Cortex of kidney (tissue), 1 donor: ENCODE measurements at places on chromosomes 11 and 22.

- DNase-seq, result no peak
Measured at GRCh38 chr11:11028017-11028692, 170.3 kb upstream of the ZBED5 start.

- no peak for DNase-seq
Measured at GRCh38 chr11:44785856-44786607, 59.3 kb downstream of the TSPAN18 start.

DNA sequence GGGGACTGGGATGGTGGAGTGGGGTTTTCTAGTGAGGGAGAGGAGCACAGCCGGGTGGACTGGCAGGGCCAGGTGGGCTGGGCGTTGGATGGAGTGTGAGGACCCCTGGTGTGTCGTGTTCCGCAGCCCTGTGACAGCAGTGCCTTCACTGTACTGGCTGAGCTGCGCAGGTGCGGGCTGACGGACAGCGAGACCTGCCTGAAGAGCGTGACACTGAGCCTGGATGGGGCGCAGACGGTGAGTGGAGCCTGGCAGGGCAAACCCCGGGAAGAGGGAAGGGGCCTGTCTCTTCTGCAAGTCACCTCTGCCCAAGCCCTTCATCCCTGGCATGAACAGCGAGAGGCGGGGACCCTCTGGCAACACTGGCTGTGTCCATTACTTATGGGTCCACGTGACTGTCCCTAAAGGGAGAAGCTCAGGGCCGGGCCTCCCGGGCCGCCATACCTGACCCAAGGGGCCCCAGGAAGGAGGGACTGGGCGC, 10.0 kb downstream of the MUC5AC start:
- DNase-seq, result no peak

DNA sequence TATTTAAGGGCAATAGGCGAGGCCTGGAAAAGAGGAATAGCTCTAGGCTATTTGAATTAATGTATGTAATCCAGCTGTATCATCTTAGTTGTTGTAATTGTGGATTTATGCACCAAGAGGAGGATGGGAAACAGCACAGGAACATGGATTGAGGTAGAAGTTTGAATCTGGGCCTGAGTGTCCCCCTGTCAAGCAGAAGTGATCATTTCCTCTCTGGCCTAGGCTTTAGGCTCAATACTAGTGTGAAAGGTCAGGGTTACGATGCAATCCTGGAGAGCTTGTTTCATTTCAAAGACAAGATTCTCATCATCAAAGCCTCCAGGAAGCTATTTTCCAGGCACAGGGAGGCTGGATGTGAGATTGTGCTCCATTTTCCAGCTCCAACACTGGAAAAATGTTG, 77.9 kb upstream of the HSD17B12 start:
- DNase-seq, result no peak

GRCh38 chr11:2178906-2179494, 7.4 kb upstream of the TH start:
- DNase-seq, result no peak

- no peak for DNase-seq
Measured at GRCh38 chr22:23168391-23169042, 11.8 kb upstream of the BCR start.

GRCh38 chr22:50361688-50362087, 18.6 kb downstream of the PPP6R2 start:
- no peak for DNase-seq

GRCh38 chr22:30872285-30873041, 96.1 kb downstream of the MORC2 start:
- DNase-seq, result no peak

GRCh38 chr11:854601-855329, 12.1 kb downstream of the TSPAN4 start:
- DNase-seq, result no peak

GRCh38 chr22:50525858-50526107, 385 bp upstream of the SCO2 start:
- DNase-seq, result no peak

DNA sequence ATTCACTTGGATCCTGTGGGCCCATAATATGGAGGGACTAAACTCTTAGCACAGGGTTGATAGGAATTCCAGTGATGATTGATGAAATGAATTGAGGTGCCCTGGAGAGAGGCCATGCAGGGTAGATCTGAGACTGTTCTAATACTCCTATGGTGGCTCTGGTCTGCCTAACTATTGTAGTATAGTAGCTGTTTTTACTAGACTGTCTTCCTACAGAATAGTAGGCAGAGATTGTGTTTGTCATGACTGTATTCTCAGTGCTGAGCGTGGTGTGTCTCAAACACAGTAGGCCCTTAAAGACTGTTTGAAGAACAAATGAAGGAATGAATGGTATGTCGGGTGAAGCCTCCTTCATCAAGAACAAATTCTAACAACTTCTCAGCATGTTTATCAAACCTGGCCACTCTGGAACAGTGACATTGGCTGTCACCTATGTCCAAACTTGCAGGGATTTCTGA, 107.0 kb upstream of the SESN3 start:
- DNase-seq, result no peak

DNA sequence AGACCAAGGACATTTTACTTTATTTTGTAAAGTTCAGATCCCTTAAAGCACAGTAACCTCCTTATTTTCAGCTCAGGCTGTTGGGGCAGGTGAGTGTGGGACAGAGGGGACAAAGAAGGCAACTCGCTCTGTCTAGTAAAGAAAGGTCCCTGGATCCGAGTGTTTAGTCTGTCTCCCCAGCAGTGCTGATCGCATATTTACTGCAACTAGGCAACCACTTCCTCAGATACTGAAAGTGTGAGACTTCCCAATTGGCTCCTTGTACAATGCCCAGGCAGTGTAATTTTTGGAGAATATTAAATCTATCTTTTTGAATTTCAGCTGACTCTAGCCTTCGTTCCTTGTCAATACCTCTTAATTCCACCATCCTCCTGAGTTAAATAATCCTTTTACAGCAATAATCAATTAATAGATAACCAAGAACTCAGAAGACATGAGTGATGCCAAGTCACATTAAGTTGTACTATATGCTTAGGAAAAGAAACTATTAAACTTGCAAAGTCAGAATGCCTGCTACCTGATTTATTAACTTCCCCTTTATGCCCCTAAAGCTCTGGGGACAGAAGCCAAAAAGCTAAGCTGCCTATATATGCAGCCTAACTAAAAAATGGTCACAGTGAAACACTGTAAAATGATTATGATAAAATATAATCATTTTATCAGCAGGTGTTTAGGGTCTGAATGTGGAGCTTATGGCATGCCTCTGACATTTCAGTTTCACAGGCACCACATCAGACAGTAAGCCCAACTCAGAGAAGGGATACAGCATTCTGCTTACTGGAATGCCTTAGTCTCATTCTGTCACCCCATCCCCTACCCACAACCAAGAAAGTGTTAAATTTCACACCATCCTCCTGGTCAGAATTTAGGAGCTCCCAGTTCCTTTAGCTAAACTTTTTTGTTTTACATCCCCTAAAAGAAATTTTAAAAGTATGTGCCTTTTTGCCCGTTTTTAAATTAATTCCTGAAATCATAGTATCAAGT, 138.7 kb downstream of the TRIM44 start:
- no peak for DNase-seq

- no peak for DNase-seq
Measured at GRCh38 chr11:1181853-1182535, 24.2 kb downstream of the MUC5AC start.

- DNase-seq, result no peak
Measured at GRCh38 chr11:91158891-91159537, 936.2 kb upstream of the CHORDC1 start.

GRCh38 chr11:1879342-1879940, 12.3 kb downstream of the PRR33 start:
- no peak for DNase-seq

- no peak for DNase-seq
Measured at GRCh38 chr11:6602096-6602940, 1.1 kb downstream of the RRP8 start.

GRCh38 chr11:1978720-1979473, 18.7 kb downstream of the H19 start:
- DNase-seq, result no peak

DNA sequence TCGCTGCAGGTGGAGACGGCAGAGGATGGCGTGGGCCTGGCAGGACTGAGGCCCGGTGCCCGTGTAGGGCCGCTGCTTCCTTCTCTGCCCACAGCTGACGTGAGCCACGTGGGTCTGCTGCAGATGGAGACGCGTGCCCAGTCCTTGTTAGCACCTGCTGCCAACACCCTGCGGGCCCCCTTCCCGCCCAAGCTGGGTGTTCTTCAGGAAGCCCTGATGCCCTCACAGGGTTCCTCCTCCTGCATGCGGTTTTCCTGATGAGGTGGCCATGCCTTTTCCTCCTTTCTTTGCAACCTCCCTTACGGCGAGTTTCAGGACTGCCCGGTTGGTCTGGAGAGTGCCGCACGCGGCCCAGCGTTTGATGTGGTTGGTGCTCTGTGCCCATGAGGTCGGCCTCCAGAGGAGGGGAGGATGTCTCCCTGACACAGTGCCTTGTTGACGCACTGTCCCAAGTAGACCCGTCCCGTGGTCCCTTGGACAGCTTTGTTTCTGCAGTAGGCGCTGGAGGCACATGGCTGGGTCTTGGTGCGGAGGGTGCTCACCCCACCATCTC, 44.7 kb downstream of the AP2A2 start:
- no peak for DNase-seq

DNA sequence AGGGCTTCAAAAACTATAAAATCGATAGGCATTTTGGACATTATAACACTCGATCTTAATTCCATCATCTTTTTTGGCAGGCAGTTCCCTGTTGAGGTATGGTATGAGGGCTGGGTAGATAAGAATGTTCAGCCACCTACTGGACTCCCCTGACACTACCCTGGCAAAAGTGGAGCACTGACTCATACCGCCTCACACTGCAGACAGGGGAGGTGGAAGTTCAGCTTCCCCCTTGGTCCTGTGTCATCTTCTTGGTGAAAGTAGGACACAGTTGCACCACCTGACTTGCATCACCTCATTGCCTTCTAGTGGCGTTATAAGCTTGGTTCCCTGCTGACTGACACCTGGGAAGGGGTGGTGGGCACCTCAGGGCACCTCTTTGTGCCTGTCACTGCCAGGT, 30.4 kb downstream of the PAAF1 start:
- DNase-seq, result no peak

DNA sequence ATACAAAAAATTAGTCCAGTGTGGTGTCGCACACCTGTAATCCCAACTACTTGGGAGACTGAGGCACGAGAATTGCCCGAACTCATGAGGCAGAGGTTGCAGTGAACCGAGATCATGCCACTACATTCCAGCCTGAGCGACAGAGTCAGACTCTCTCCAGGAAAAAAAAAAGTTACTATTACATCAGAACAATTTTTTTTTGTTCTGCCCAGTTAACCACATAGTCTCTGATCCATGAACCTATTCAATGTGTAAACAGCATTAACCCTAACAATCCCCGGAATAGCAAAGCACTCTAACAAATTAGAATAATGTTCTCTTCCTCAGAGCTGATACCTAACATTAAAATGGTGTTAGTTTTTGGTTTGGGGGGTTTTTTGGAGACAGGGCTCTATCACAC, 4.6 kb downstream of the NARS2 start:
- DNase-seq, result no peak
